ENCODE measurements at places on chromosomes 13 and 19. TPM values are rescaled to one million over a fixed set of nuclear protein-coding genes. Genes with fewer than 3 reads are reported as not detected.

DNA sequence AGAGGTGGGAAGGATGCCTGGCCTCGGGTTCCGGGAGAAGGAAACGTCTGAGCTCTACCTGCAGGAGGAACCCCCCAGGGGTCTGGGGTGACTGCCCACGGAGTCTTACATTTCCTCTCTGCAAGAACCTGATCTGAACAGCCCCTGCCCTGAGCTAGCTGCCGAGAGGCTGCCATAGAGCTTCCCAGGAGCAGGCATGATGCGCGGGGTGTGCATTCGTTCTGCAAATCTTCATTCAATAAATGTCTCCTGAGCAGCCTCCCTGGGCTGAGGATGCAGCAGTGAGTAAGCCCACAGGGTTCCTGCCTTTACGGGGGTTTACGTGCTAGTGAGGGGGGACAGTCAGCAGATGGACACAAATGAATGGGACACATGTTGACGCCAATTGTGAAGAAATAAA, 1.5 kb upstream of the SHISA7 start:
- no peak for DNase-seq

GRCh38 chr13:36377826-36378468, 31.8 kb upstream of the SPART start:
- DNase-seq, result no peak

DNA sequence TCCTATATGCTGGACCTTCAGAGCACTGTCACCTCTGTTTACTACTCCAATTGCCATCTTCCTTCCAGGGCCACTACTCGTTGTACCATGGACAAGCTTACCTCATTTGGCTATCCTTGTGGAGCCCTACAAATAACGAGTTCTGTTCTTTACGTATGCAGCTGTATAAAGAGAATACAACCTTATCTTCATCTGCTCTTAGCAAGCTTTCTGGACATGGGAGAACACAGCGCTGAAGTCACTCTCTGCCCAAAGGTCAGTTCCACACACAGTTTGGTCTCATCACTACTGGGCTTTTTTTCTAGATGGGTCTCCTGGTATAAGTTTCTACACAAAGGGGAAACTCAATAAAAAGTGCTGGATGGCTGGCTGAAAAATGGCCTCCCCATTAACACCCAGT, 88.9 kb downstream of the CDADC1 start:
- no peak for DNase-seq

DNA sequence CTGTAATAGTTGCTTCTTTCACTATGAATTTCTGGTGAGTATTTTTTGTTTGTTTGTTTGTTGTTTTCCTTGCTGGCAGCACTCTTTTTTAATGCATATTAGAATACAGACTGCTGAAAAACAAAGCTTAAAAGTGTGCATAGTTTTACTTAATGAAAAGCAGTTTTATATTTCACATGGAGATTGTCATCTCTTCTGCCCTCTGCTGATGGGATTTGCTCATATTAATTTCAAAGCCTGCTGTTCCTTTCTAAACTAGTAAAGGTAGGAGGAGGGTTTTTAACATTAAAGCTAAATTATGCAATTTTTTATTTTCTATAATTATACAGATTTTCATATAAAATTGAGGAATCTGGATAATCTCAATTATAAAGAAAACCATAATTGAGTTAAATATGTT, 692.6 kb upstream of the SLITRK1 start:
- peak; percentile 37 for DNase-seq

DNA sequence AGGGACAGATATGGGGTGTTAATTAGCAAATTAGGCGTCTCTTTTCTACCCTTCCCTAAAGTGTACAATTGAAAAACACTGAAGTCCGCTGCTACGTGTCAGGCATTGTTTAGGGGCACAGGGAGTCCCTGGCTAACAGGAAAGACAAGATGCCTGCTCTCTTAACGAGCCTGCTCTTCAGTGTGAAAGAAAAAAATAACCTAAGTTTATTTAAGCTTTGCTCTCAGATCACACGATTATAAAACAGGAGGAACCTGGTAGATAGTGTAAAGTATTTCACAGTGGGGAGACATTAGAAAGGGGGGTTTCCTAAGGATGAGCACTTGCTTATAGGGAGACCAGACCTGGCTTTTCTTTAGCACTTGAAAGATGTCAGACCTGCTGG, 38.7 kb downstream of the IGFL2 start:
- no peak for DNase-seq

DNA sequence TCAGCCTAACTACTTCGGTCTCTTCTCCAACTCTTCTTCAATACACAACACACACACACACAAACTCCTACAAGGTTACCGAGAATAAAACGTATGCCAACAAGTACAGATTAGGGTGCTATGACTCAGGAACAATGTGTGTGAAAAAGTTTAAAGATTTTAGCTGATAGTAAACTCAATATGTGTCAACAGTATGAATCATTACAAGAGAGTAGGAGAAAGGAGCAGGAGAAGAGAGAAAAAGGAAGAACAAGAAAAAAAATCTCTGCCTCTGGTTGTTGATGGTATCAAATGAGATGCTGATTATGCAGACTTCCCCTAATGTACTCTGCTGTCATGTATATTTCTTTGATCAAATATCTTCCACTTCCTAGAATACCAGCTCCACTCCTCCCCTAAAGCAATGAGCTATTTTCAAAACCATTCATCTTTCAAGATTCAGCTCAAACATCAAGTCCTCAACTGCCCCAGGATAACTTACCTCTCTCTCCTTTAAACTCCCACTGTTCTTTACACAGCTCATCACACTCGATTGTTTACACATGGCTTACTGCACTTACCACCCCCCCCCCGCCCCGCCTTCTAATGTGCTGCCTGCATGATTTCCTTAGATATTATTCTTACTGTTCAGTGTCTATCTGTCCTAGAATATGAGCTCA, 95.6 kb downstream of the FAM216B start:
- DNase-seq, result peak; percentile 4

GRCh38 chr19:45200568-45200967, 22.0 kb downstream of the BLOC1S3 start:
- DNase-seq, result peak; percentile 78

DNA sequence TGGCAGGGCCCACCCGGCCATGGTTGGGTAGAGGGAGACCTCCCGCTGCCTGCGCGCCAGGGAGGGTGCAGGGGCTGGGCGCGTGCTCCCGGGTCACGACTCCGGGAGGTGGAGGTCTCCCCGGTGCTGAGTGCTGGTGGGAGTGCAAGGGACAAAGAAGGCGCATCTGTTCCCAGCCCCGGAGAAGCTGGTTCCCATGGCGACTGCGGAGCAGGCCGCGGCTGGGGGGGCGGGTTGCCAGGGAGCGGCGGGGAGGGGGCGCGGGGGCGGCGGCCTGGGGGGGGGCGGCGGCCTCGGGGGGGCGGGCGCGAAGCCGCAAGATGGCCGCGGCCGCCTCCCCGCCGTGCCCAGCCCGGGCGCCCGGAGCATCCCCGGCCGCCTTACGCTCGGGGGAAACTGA, 1.2 kb downstream of the CBARP start:
- no peak for DNase-seq

DNA sequence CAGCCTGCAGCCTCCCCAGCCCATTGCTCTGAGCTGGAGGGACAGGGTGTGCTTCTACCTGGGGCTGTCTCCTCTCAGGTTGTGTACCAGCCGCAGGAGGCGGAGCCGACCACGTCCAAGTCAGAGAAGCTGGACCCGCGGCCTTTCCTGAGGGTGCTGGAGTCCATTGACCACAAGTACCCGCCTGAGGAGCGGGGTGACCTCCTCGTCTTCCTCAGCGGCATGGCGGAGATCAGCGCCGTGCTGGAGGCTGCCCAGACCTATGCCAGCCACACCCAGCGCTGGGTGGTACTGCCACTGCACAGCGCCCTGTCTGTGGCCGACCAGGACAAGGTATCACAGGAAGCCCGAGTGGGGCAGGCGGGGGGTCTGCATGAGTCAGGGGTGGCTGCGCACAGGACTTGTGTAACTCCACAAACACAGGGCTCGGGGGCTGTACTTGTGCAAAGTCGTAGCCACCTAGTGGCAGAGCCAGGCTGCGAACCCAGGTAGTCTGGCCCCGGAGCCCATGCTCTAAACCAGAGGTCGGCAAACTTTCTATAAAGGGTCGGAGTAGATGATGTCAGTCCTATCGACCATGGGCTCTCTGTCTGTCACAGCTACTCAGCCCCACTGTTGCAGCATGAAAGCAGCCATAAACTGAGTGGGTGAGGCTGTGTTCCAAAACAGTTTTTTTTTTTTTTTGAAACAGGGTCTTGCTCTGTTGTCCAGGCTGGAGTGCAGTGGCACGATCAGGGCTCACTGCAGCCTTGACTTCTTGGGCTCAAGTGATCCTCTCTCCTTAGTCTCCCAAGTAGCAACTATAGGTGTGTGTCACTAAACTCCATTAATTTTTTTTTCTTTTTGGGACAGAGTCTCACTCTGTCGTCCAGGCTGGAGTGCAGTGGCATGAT, 8.9 kb downstream of the DHX34 start:
- no peak for DNase-seq

GRCh38 chr19:38211151-38211591, 12.9 kb downstream of the DPF1 start:
- DNase-seq, result no peak

GRCh38 chr13:73036566-73036965, 22.2 kb upstream of the KLF5 start:
- DNase-seq, result no peak

GRCh38 chr13:98041081-98041820, 87.8 kb downstream of the IPO5 start:
- DNase-seq, result peak; percentile 67

DNA sequence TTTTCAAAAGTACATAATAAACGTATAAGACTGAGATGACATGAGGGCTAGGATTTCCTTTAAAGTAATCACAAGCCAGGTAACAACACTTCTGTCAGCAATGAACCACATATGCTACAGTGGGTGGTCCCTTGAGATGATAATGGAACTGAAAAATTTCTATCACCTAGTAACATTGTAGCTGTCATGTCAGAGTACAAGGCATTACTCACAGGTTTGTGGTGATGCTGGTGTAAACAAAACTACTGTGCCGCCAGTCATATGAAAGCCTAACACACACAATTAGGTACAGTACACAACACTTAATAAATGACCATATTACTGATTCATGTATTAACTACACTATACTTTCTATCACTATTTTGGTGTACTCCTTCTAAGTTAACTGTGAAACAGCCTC, 36.8 kb downstream of the MIPEP start:
- no peak for DNase-seq

- no peak for DNase-seq
Observed at GRCh38 chr19:6378486-6378885, 2.8 kb upstream of the PSPN start.

DNA sequence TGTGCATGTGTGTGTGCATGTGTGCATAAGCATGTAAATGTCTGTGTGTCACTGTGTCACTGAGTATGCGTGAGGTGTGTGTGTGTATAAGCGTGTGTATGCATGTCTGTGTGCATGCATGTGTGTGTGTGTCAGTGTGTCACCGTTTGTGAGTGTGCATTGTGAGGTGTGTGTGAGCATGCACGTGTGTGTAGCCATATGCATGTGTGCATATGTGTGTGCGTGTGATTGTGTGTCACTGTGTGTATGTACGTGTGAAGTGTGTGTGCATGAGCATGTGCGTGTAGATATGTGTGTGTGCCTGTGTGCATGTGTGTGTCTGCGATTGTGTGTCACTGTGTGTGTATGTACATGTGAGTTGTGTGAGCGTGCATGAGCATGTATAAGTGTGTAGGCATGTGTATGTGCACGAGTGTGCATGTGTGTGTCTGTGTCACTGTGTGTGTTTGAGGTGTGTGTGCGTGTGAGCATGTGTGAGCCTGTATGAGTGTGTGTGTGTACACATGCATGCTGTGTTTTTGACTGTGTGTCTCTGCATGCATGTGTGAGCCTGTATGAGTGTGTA, 144.5 kb downstream of the NALCN start:
- no peak for DNase-seq

GRCh38 chr19:4504891-4505569, 13.3 kb downstream of the PLIN4 start:
- no peak for DNase-seq

GRCh38 chr19:56333506-56333905, 18.9 kb upstream of the ZSCAN5A start:
- peak; percentile 79 for DNase-seq

DNA sequence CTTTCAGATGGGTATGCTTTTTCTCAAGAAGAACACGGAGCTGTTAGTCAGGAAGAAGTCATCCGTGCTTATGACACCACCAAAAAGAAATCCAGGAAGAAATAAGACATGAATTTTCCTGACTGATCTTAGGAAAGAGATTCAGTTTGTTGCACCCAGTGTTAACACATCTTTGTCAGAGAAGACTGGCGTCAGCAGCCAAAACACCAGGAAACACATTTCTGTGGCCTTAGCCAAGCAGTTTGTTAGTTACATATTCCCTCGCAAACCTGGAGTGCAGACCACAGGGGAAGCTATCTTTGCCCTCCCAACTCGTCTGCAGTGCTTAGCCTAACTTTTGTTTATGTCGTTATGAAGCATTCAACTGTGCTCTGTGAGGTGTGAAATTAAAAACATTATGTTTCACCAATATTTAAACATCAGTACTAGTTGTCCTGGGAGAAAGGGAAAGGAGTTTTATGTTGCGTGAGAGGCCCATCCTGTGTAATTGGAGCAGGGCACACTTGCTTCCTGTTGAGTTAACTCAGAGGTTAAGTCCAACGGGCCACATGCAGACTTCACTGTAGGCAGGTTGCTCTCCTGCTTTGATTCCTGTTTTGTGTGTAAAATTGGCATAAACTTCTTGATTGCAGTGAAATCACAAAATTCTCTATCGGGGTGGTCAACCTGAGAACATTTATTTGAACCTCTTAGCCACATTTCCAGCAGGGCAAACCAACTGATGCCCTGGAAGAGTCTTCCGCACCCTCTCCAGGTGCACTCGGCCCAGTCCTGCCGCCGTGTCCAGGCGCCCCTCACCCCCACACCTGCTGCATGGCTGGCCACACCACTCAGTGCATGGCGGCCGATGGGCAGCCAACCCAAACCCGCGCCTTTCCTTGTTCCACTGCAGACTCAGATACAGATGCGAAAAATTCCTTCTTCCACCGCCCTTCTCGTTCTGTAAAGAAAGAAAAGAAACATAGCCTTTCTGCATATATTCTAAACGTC, 31.6 kb downstream of the SHISA2 start:
- DNase-seq, result no peak

- no peak for DNase-seq
Observed at GRCh38 chr19:28703400-28703956, 509.5 kb downstream of the UQCRFS1 start.

C13orf42 gene
- not detected for total RNA-seq

LGI4 gene
- total RNA-seq, result not detected

NFILZ gene
- not detected for total RNA-seq

TPTE2 gene
- total RNA-seq, result not detected

Data from SK-MEL-5 (cell line).